Stromal cell of bone marrow (primary cell): ENCODE measurements at places on chromosomes 13 and 19.

GRCh38 chr19:18098891-18099622 is 1.5 kb downstream of the MAST3 start:
- DNase-seq: no peak

GRCh38 chr19:3404324-3405260 is 38.2 kb downstream of the NFIC start:
- peak; percentile 85 for DNase-seq

GRCh38 chr19:41808663-41809566 is 12.5 kb downstream of the CEACAM3 start:
- DNase-seq: no peak

GRCh38 chr13:25633093-25633492 is 261.3 kb downstream of the ATP8A2 start:
- DNase-seq: no peak

- DNase-seq: no peak
Observed at GRCh38 chr13:98563071-98563470, 13.8 kb downstream of the STK24 start.

- DNase-seq: no peak
Observed at GRCh38 chr13:109113427-109113826, 484.0 kb downstream of the MYO16 start.

DNA sequence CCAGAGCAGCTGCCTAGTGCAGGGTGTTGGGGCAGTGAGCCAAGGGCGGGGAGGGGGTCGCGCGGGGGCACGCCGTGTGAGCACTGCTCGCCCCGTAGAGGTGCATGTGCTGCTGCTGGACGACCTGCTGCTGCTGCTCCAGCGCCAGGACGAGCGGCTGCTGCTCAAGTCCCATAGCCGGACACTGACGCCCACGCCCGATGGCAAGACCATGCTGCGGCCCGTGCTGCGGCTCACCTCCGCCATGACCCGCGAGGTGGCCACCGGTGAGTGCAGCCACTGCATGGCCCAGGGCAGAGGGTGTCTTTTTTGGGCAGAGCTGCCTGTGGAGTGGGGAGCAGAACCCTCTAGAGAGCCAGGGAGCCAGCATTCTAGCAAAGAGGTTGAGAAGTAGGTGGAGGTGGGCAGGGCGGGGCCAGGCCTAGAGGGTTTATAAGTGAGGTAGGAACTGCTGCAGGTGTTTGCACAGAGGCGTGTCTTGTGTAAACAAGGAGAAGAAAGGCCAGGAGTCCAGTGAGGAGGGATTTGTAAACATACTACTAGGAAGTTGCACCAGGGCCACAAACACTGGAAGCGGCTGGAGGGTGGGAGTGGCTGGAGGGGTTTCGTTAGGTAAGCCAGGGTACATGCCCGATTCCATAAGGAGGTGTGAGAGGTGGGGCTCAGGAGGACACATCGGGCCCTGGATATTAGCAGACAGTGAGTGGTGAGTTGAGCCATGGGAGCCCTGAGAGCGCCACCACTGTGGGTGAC is 21.3 kb downstream of the ARHGEF1 start:
- DNase-seq: no peak

- DNase-seq: no peak
Observed at GRCh38 chr13:18944501-18945068, 237.0 kb downstream of the TUBA3C start.

DNA sequence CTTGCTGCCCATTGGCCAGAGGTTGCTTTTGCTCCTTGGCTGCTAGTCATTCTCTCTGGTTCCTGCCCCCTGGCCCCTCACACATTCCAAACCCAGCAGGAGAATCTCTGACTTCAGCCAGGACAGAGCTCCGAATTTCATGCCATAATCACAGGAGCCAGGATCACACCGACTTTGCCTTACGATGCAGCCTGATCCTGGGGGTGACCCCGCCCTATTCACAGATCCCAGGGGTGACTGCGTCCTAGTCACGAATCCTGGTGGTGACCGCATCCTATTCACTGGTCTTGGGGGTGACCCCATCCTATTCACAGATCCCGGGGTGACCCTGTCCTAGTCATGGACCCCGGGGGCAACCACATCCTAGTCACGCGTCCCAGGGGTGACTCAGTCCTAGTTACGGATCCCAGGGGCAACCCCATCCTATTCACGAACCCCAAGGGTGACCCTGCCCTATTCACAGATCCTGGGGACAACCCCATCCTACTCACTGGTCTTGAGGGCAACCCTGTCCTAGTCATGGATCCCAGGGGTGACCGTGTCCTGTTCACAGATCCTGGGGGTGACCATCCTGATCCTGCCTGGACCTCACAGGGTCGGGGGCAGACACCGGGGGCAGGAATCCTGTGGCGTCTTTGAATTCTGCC is 7.4 kb upstream of the TEX29 start:
- no peak for DNase-seq

GRCh38 chr19:35241417-35241816 is 7.4 kb upstream of the LSR start:
- no peak for DNase-seq

DNA sequence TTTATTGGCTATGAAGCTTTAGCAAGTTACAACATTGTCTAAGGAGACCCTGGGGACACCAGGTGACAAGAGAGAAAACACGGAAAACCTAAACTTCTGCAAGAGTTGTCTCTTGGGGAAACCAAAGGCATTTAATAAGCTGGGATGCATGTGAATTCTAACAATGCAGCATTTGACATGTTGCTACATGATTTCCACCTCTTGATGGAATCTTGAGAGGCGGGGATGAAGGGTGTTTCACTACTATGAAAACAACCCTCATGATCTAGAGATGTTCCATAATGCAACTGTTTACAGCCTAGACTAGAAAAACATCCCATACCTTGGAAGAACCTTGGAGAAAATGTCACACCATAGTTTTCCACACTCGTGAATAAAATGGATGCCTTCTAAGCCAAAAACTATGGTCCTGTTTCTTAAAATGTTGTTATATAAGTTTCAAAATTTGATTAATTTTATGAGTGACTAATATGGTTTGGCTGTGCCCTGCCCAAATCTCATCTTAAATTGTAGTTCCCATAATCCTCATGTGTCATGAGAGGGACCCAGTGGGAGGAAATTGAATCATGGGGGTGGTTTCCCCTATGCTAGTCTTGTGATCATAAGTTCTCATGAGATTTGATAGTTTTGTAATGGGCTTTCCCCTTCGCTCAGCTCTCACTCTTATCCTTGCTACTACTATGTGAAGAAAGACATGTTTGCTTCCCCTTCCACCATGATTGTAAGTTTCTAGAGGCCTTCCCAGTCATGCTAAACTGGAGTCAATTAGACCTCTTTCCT is 164.6 kb downstream of the TNFSF13B start:
- no peak for DNase-seq

DNA sequence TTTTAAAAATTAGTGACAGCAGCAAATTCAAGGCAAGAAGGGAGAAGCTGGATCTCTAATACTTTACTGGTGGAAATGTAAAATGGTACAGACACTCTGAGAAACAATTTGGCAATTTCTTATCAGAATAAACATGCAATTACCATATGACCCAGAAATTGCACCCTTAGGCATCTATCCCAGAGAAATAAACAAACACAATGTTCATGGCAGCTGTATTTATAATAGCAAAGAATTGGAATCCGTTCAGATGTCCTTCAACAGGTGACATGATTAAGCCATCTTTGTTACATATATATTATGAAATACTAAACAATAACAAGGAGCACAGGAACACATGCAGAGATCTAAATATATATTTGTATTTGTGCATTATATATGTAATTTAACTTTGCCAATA is 756.5 kb downstream of the SLITRK1 start:
- DNase-seq: no peak

DNA sequence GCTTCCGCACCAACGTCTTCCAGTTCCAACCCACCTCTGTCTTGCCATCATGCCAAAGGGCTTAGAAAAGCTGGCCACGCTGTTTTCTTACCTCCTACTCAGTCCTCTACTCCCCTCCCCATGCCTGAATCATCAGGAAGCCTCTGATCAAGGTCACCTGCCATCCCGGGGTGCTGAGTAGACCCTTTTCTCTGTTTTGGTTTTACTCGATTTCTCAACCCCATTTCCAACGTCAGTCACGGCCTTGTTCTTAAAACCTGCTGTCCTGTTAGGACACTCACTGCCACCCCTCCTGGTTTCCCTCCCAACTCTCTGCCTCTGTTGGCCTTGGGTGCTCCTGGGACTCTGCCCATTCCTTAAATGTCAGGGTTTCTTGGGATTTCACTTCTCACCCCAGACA is 350.1 kb downstream of the FOXO1 start:
- DNase-seq: no peak

DNA sequence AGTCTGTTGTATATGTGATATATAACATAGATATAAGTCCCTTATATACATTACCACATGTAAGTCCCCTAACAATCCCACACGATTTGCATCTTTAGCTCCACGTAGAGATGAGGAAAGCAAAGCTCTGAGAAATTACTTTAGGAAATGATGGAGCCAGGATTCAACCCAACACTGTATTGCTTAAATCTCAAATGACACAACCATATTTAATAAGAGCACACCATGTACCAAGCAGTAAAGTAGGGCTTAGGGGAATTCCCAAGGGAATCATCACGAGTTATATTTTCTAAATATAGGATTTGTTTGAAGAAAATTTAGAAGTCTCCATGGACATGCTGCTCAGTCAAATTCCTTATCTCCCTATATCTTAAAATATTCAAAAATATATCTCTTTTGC is 61.3 kb upstream of the POMP start:
- no peak for DNase-seq

DNA sequence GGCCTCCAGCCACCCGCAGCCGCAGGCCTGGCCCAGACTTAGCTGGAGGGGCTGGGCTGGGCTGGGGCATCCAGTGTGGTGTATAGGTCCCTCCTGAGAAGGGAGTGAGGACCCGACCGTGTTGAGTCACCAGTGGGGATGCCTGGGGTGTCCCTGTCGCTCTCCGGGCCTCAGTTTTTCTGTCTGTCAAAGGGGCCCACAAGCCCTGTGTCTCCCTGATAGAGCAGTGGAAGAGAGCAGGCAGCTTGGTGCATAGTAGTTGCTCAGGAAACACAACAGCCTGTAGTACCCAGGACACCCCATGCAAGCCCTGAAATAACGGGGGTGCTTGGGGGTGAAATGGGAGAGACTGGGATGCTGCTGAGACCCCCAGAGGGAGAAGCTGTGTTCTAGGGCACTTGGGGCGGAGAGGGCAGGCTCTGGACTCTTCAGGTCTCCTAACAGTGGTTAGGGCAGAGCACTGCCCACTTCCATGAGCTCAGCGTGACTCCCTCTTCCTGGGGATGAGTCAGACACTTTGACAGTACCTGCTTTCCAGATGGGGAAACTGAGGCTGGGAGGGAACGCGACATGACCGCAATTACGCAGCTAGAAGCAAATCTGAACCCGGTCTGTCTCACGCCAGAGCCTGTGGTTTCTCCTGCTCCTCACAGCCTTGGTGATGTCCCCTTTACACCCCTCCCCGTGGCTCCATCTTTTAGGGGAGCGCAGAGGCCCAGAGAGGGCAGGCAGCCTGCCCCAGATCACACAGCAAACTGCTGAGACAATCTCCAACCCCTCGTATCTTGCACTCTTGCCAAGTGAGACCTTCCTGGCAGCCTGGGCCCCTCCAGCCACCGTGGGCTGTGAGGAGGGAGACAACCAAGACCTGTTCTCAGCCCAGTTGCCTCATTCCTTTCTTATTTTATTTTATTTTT is 692 bp downstream of the SULT2B1 start:
- no peak for DNase-seq

DNA sequence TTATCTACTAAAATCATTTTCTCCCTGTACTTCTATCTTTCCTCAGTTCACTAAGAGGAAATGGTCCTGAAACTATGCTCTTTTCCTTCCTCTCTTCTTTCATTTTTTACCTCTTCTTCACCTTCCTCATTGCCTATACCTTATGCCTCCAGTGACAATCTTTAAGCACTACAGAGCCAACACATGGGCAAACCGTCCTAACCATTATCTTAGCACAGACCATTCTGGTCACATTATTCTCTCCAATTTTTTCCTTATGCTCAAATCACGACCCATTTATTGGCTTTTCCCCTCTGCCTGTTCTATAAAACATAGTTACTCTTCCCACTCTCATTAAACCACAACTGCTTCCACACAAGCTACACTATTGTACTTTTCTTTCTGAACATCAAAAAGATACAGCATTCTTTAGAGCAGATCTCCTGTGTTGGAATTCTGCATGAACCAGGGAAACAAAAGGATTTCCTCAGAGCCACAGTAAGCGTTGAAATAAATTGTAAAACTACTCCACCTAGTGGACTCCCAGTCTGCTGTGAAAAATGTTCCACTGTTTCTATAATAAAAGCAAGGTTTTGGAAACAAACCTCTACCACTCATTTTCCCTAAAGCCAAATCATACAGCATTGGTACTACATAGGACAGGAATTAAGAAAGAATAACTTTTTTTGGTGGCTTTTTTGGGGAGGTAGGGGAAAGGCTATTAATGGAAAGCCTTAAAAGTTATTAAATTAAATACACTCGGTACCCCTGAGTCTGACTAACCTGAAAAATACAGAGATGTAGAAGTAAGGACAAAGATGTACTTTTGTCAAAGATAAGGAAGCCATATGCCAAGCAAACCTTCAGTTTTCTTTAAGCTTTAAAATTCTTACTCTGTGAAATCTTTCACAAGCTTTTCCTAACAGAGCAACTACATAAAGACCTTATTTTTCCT is 19.5 kb downstream of the NUFIP1 start:
- peak; percentile 44 for DNase-seq

- DNase-seq: no peak
Observed at GRCh38 chr19:18558202-18558555, 509 bp downstream of the KXD1 start.

GRCh38 chr13:58619396-58620113 is 988.0 kb downstream of the PCDH17 start:
- DNase-seq: no peak

- DNase-seq: no peak
Observed at GRCh38 chr13:37412241-37412921, 186.2 kb downstream of the POSTN start.

- no peak for DNase-seq
Observed at GRCh38 chr19:48714759-48715675, 4.5 kb downstream of the MAMSTR start.

DNA sequence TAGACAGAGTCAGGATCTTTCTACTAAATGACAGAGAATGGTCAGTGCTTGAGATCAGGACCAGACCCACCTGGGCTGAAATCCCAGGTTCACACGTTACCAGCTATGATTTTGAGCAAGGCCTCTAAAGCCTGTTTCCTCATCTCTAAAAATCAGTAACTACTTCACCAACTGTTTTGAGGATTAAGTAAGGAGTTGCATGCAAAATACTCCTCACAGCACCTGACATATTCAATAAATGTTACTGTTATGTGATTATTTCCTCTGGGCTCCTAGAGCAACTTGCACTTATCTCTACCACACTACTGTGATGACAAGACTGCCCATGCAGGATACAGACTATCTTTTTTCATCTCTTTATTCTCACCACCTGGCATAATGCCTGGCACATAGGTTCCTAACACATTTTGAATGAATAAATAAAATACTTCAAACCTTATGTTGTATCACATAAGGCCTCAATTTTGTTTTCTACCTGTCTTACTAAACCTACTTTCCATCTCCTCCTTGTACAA is 1.8 kb downstream of the KATNAL1 start:
- no peak for DNase-seq
